ENCODE measurements at places on chromosomes 6 and 20.

DNA sequence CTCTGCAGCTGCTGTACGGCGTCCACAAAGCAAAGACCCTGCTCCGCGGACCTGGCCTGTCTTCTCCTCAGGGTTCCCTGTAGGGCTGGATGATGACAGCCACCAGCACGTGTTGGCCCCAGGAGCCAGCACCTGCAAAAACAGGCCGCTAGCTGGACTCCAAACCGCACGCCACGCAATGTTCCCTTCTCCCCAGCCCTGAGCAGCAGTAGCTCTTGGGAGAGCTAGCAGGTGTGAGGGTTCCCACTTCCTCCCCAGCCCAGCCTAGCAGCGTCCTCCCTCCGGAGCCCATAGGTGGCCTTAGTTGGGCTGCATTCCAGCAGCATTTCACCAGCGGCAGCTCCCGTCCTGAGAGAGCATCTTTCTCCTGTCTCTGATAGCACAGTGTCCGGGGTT is 42.3 kb downstream of the DACT2 start:
- DNase-seq: no peak

DNA sequence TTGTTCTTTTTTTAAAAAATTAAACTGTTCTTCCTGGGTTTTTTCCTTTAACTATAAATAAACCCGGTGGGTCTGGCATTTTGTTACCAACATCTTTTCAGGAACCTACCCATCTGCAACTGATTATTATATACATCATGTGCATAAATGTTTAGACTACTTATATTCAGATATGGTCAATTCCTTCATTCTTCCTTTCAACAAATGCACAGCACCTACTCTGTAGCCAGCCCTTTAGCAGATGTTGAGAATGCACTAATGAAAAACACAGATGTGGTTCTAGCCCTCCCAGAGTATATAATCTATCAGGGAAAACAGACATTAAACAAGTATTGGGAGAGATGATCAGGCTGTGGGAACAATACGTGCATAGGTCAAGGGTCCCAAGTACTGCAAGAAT is 237.1 kb downstream of the UST start:
- no peak for DNase-seq

DNA sequence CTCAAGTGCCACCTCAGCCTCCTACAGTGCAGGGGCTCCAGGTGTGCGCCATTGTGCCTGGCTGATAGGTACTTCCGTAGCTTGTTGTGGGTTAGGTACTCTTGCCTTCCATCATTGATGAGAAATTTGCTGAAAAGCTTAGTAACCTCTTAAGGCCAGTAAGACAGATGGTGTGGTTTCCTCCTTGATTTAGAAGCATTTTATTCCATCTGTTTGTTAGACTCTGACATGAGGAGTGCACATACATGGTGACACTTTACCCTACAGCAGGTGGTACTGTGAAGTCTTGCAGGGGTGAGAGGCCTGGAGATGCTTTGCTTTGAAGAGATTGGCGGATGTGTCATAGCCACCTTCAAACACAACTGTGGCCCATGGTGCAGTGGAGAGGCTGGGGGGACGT is 14.8 kb upstream of the MTG2 start:
- no peak for DNase-seq

GRCh38 chr20:472137-472846 is 10.0 kb upstream of the TBC1D20 start:
- no peak for DNase-seq

DNA sequence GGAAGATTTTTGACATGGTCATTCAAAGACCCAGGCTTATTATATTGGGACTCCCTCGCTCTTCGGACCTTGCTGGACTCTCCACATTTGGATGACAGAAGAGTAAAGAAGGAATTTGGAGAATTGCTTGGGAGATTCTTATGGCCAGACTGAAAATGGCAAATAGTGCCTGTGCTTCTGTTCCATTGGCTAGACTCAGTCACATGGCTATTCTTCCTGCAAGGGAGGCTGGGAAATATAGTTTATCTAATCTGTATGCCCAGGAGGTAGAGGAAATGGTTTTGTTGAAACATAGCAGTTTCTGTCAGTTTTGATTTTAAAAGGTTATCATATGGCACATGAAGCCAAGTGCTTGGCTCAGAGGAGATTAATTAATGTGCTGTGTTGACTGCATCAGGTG is 286.6 kb upstream of the JAG1 start:
- no peak for DNase-seq

Measured in stimulated activated naive CD4-positive, alpha-beta T cell treated with Interleukin-2 at 50 U/mL for 16 hours (primary cell).